ENCODE measurements at places on chromosomes 3 and 15.

GRCh38 chr3:128572644-128573105, 77.9 kb downstream of the RPN1 start:
- DNase-seq: no peak

- no peak for DNase-seq
These were observed 1090.3 kb upstream of the CFAP20DC start for GRCh38 chr3:60140160-60140559.

DNA sequence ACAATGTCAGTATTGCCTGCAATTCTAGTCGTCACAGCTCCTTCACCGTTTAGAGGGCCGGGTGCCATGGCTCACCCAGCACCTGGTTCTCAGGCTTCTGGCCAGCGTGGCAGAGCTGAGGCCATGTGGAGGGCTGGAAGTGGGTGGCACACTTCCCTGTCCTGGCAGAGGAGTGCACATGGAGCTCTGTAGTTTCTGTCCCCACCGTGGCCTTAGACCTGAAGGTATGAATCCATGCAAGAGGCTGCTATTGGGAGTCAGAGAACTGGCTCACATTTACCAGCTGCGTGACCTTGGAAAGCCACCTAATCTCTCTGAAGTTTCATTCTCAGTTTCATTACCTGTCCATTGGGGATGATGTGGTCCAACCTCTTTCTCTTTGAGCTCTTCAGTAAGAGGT, 22.2 kb downstream of the EPHB1 start:
- DNase-seq: no peak

DNA sequence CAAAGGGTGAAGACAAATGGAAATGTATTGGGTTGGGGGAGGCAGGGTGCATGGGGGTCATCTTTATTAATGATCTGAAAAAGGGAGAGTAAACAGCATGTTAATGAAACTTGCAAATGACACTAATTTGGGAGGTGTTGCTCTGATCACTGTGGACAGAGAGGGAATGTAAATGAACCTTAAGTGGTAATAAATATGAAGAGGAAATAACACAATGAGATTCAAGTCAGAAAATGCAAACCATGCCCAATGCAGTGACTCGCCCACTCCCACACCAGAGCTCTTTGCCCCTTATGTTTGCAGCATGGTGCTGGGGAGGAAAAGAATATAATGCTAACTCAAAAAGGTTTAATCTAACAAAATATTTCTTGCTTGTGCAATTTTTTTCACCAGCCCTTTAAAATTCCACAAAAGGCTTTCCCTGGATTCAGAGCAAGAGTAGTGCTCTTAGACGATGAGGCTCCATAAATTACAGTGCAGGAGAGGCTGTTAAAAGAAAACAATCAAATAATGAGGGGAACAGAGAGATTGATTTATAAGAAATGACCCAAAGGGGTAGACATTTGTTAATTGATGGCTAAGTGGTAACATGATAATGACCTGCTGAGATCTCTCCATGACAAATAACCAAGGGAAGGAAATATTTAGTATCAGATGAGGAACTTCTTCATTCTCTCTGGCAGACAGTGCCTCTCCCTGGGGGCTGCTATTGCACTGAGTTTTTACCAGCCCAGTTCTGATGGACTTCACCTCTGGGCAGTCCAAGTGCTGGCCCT, 210.0 kb upstream of the PPP2R3A start:
- no peak for DNase-seq

DNA sequence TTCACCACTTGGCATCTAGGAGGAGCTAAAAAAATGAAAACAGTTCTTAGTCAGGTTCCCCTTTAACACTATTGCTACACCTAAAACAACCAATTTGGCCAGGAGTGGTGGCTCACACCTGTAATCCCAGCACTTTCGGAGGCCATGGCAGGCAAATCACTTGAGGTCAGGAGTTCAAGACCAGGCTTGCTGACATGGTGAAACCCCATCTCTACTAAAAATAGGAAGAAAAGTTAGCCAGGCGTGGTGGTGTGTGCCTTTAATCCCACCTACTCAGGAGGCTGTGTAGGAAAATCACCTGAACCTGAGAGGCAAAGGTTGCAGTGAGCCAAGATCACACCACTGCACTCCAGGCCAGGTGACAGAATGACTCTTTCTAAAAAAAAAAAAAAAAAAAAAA, 124.1 kb downstream of the DGKG start:
- DNase-seq: no peak

DNA sequence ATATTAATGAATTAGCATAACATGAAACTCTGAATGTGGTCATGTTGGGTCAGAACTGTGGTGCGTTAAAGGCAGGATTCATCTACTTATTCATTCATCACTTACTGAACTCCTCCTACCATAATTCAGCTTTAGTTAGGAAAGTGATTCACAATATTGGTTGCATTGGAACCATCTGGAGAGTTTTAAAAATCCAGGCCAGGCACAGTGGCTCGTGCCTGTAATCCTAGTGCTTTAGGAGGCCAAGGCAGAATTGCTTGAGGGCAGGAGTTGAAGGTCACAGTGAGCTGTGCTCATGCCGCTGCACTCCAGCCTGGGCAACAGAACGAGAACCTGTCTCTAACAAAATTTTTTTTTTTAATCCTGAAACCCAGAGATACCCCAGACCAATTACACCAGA, 44.2 kb upstream of the ATG7 start:
- DNase-seq: no peak

DNA sequence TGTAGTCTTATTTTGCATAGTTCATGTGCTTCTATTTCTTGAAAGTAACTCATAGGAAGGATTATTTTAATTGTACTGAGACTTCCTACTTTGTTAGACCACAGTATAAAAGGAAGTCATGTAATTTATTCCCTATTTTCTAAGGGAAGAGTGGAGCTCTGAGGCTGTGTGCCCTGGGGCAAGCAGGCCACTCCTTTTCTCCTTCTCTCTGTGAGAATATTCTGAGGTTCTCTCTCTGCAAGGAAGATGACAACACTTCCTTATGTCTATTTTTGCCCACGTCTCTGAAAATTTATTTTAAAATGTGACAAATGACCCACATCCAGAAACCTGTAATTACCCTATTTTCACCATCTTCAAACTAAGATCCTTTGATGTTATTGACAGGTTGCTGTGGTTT, 11.0 kb downstream of the KCTD6 start:
- no peak for DNase-seq

GRCh38 chr3:56976651-56977560, 83.6 kb upstream of the SPATA12 start:
- DNase-seq: peak; percentile 65

- peak; percentile 62 for DNase-seq
These were observed 211.7 kb upstream of the GADL1 start for GRCh38 chr3:31106204-31106603.

- no peak for DNase-seq
These were observed 101.9 kb downstream of the CHDH start for GRCh38 chr3:53744351-53744750.

DNA sequence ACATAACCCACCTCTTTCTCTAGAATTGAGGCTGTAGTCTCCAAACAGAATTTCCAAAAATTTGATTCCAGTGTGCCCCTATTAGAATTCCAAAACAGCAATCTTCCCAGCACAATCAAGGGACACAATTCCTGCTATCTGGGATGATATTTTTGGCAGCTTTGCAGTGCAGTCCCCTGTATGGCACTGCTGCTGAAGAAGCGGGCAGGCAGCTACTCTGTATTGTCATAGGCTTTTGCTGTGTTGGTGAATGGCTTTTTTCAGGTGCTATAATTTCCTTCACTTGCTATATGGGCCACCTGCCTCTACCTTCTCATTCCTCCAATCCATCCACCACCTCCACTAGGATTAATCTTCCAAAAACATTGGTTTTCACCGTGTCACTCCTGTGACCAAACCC, 145.5 kb downstream of the VGLL4 start:
- DNase-seq: no peak

- DNase-seq: no peak
These were observed 56.4 kb downstream of the PLD1 start for GRCh38 chr3:171753665-171754408.

DNA sequence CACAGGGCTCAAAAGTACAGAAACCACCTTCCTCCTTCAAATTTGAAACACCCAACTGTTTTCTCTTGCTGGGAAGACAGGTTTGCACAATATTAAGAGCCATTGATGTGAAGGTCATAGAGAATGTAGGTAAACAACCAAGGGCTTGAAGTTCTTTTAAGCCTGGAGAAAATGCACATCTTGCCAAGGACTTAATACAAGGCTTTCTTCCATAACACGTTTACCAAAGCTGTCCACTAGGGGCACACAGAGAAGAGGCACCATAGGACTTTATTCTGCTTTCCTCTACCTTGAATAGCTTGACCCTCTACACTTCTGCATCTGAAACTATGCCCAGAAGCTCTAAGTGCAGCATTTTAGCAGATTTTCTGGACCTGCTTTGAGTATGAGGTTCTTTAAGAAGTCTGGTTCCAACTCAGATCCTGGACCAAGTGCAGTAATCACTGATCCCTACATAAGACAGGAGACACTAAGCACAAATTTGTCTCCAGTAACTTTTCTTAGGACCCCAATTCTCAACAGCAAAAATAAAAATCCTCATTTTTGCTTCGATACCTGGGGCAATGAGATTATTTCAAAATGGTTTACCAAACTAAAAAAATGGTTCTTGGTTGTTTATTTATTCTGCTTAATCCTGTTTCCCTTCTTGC, 138.0 kb downstream of the FBN1 start:
- peak; percentile 70 for DNase-seq

- DNase-seq: no peak
These were observed 9.1 kb downstream of the GRM2 start for GRCh38 chr3:51715977-51716294.

DNA sequence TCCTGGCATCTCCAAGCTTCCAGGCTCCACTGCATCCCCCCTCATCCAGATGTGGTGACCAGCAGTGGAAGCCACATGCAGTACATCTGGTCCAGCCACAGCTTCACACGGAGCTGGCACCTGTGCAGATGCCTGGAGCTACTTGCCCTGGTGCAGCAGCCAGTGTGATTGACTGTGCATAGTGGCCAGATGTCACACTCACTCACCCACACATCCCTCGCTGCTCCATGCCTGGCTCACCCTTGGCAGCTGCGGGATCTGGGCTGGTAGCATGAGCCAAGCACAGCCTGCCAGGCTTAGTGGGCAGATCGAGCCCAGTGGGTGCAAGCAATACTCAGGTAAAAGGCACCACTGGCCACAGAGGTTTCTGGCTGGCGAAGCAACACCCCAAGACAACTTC, 398.0 kb upstream of the CNTN4 start:
- DNase-seq: no peak

DNA sequence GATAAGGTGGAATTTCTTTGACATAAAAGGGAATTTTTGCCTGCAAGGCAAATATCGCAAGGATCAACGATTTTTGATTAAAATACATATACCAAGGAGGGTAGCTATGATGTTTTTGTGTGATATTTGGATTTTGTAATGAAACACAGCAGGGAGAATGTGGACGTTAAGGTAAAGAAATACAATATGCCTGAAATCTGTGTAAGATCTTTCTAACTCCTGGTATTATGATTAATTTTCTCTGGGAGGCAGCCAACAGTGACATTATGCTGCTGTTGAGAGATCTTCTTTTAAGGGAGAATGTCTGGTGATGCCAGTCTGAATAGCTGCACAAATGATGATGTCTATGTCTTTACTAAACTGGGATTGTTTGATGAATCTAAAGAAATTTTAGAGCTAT, 972.2 kb downstream of the SQOR start:
- peak; percentile 2 for DNase-seq

GRCh38 chr3:67458896-67459530, 195.4 kb downstream of the SUCLG2 start:
- DNase-seq: no peak

DNA sequence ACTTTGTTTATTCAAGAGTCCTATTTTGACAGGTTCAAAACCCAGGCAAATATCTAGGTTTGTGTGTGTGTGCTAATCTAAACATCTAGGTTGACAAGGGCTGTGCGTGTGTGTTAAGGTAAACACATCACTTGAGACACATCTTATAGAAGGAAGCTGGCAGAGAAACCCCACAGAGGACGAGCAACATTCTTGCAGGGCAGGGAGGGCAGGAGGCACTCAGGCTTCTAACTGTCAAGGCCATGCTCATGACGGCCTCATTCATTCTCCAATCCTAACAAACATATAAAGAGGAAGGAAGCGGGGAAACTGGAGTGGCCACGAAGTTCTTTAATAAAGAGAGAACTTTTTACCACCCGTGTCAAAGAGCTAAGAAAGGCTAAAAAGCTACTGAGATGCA, 43.4 kb downstream of the SLCO2A1 start:
- DNase-seq: no peak

DNA sequence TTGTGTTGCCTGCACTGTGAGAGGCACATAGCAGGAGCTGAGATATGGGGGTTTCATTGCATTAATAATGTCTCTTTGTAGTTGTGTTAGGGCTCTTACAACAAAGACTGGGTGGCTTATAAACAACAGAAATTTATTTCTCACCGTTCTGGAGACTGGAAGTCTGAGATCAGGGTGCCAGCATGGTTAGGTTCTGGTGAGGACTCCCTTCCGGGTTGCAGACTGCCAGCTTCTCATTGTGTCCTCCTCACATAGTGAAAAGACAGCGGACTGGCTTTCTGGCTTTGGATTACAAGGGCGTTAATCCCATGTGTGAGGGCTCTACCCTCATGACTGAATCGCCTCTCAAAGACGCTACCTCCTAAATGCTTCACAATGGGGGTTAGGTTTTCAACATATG, 20.6 kb downstream of the TMEM108 start:
- no peak for DNase-seq

DNA sequence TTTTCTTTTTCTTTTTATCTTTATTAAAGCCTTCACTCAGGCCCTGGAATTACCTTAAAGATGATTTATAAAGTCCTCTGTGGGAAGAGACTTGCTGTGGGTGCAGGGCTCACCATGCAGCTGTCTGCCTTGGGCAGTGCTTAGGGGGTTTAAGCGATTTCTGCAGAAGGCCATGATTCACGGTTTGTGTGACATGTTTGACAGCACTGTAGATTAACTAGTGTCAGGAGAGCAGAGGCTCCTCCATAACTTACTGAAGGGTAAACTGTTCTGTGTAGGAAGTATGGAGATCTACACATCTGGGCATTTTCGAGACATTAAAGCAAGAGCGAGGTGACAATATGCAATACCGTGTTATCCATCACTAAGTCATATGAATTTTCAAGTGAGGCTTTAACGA, 137.7 kb downstream of the LRIG1 start:
- DNase-seq: peak; percentile 52

GRCh38 chr3:187084126-187084525, 55.2 kb downstream of the RPL39L start:
- no peak for DNase-seq

DNA sequence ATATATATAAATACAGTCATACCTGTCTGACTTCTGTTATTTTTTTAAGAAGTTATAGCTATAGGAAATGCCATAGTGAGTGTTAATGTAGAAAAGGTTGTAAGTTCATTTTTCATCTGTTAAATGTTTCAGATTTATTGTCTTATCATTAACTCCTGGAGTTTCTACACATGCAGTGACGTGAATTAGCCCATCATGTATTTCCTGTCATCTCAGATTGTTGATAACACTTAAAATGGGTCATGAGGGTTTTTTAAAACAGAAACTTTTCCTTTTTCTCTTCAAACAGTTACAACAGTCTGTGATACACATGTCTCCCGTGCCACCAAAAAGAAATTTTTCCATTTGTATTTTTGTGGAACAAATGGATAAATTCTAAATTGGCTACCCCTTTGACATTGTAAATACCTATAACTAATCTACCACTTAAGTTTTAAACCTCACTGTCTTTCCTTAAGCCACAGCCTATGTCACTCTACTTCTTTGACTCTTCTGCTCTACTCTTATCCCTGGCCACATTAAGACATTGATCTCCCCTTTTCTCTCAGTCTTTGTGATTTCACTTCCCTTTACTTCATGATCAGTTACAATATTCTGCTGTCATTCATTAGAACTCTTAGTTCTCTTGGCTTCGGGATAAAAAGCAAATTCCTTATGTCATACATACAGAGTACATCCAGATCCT, 89.1 kb downstream of the NEO1 start:
- peak; percentile 11 for DNase-seq
